ENCODE measurements at places on chromosomes 6 and 20.

GRCh38 chr6:45595010-45595851 lies 217.5 kb upstream of the SUPT3H start:
- DNase-seq: no peak

DNA sequence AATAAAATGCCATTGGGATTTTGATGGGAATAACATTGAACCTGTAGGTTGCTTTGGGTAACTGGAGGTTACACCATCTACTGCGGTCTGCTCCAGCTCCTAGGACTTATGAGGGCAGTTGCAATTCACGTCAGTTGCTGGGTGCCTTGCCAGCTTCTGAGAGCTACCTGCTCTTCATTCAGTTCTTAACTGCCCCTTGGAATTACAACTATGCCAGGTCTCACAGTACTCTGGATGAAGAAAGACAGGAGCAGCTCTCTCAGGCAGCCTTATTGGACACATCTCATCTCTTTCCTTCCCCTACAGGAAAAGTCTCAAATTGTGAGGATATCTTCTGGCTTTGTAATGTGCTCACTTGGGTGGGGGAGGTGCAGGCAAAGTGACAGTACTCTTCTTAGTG lies 1643.3 kb downstream of the GRIK2 start:
- DNase-seq: no peak

- no peak for DNase-seq
Observed at GRCh38 chr6:35673755-35674154, 15.0 kb downstream of the FKBP5 start.

- DNase-seq: no peak
Observed at GRCh38 chr20:18589941-18590674, 2.3 kb downstream of the DTD1 start.

DNA sequence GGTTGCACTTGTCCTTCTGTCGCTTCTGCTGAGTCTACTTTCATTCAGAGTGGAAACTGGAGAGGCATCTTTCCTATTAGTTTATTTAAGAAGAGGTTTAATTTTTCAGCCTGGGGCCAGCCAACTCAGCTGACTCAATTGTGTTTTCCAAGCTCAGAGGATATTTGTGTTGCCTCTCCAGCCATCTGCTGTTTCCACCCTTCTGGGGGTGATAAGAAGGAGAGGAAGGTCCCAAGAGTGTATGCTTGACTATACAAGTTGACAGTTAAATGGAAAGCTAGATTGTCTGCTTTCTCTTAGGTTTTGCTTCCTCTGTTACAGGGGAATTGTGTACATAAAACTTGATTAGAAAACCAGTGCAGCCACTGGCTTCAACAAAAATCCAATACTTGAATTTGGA lies 3.0 kb downstream of the PSMF1 start:
- DNase-seq: no peak

- no peak for DNase-seq
Observed at GRCh38 chr6:28865401-28866204, 58.2 kb downstream of the TRIM27 start.

- no peak for DNase-seq
Observed at GRCh38 chr6:56483929-56484328, 158.8 kb downstream of the DST start.
